ENCODE measurements at places on chromosomes 3 and 15.

- no peak for DNase-seq
Observed at GRCh38 chr3:151305060-151305774, 11.4 kb downstream of the GPR87 start.

DNA sequence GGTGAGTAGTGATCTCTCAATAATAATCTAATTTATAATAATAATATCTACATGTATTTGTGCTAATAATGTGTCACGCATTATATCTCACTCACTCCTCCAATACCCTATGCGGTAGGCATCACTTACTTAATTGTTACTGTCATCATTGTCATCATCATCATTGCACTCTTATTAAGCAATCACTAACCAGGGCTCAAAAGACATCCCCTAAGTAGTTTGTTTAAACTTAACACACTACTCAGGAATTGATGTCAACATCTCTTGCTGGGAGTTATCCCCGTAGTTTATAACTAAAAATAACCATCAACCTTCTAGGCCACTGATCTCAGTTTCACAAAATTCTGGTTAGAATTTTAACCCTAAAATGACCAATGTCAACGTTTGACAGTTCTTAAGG is 56.8 kb upstream of the ICE2 start:
- DNase-seq = no peak

DNA sequence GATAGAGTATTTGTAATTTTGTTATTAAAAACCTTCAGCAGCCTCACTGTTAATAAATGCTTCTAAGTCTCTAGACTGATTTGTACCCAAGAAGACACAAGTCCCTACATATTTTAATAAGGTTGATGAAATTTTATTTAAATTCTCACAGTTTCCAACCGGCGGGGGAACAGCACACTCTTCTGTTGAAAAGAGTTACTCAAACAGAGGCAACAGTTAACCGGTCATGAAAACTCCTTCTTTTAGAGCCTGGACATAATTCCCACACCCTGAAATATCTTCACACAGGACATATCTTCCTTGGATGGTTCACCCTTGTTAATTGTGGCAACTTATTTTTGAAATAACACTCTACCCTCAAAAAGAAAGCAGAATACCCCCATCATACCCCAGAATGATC is 278.8 kb downstream of the FOXP1 start:
- DNase-seq = no peak

DNA sequence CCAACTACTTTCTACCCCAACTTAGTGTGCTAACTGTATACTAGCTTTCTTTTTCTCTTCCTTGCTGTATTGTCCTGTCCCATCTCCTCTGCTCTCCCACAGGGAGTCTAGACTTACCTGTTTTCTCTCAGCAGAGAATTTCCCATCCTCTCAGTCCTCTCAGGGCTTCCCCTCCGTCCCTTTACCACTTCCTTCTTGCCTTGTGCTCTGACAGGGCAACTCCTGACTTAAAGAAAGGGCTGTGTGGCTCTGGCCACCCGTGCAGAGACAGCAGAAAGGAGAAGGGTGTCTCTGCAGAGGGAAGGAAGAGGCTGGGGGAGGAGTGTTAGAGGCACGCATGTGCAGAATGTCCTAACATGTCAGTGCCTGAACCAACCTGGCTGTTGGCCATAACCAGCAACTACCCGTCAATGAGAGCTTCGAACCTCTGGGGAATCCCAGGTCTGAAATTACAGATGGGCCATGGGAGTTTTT is at the start of gene GCSAM:
Gene GCSAM, minus strand, starts transcription at position 274 of the 474 bp plus-strand sequence. Its CDS starts 128 bp downstream, at position 146.
- peak; percentile 37 for DNase-seq

DNA sequence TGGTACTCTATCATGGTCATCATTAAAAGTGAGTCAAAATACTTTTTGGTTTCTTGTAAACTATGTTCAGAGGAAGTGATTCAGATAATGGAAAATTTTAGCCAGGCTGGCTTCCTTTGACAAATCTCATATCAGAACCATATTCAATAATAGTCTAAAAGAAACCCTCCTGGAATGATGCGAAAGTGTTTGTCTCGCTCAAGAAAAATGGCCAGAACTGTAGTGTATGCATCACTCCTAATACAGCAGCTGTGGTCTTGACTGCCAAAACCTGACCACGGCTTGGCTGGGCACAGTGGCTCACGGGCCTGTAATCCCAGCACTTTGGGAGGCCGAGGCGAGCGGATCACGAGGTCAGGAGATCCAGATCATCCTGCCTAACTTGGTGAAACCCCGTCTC is 35.6 kb upstream of the KCNMB2 start:
- DNase-seq = no peak

DNA sequence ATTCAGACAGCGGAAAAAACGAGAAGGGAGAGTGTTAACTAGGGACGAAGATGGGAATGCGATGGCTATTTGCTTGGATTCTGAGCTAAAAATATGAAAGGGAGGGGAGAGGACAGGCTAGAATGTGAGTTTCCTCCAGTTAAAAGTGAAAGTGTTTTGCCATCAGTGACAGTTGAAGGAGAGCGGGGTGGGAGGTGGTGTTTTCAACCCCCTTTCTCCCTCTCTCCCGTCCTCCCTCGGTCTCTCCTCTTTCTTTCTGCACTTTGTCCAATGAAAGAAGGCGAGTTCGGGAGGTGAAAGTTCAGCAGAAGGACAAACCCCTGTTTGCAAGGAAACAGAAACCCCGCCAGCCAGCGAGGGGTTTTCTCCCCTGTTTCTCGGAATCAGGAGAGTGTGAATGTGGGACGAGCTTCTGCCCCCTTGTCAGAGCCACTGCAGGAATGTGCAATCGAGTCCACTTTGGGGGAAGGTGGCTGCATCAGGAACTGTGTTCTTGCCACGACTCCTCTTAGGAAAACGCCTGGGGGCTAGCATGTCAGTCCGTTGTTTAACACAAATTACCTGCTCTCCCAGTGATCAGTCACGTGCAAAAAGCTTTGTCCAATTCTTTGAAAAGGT is 975 bp upstream of the FOXP1 start:
- DNase-seq = peak; percentile 55

GRCh38 chr15:74044267-74045110 is 37.9 kb downstream of the GOLGA6A start:
- DNase-seq = no peak

DNA sequence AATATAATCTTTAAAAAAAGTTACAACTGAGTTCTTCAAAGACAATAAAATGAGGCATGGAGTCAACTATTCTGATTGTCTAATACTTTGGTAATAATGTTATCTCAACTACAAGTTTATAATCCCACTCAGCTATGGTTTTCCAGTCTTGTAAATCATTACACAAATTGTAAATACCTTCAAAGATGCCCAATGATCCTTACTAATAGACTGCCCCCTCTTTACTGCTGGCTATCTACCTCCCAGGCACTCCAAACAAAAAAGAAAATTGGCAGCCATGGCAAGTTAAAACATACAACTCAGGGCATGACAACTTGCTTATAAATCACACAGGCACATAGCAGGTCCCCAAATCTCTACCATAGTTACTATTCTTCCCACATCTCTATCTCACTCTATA is 58.5 kb downstream of the ZNF280D start:
- DNase-seq = no peak

DNA sequence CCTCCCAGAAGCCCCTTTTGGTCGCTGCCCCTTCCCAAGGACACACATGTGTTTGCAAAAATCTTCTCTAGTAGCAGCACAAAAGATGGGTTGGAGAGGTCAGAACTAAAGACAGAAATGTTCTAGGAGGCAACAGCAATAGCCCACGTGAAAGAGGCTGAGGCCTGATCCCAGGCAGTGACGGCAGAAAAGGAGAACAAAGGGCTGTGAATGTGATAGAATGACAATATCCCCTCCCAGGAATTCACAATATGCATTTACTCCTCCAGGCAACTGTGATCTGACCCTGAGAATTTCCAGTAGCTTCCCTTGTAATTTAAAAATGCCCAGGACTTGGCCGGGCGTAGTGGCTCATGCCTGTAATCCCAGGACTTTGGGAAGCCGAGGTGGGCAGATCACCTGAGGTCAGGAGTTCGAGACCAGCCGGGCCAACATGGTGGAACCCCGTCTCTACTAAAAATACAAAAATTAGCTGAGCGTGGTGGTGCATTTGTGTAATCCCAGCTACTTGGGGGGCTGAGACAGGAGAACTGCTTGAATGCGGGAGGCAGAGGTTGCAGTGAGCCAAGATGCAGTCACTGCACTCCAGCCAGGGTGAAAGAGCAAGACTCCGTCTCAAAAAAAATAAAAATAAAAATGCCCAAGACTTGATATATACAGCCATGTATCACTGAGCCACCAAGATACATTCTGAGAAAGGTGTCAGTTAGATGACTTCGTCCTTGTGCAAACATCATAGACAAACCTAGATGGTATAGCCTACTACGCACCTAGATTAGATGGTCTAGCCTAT is 43.6 kb upstream of the PIAS1 start:
- DNase-seq = no peak

- DNase-seq = no peak
Observed at GRCh38 chr3:151445273-151446001, 15.4 kb downstream of the IGSF10 start.

GRCh38 chr3:47291158-47291753 is 8.5 kb downstream of the KLHL18 start:
- no peak for DNase-seq

DNA sequence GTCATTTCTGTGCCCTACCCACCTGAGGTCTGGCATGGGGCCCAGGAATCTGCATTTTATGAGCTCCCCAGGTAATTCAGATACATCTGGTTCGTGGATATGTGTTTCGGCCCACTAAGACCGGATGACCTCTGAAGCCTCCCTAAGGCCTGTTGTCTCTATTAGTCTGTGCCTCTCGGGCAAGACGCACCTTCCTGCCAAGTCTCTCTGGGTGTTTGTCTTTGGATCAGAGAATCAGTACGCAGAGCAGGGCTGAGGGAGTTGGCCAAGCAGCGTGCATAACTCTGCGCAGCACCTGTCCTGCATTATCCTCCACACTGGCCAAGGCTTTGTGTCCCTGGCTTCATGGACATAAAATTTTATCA is 181.0 kb downstream of the THSD4 start:
- no peak for DNase-seq

DNA sequence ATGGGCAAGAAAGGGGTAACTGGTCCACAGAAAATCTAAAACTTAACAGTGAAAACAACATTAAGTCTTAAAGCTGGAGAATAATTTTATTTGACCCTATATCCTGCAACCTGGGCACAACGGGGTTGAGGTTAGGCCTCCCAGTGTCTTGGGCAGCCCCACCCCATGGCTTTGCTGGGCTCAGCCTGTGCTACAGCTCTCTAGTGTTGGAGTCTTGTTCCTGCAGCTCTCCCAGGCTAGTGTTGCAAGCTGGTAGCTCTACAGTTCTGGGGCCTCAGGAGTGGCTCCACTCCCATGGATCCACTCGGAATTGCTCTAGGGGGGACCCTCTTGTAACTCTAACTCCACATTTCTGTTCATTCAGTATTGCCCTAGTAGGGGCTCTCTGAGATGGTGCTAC is 24.9 kb upstream of the GNB4 start:
- no peak for DNase-seq

- no peak for DNase-seq
Observed at GRCh38 chr15:65528461-65529060, 1.7 kb upstream of the HACD3 start.

- no peak for DNase-seq
Observed at GRCh38 chr3:123853686-123854372, 30.3 kb downstream of the MYLK start.

GRCh38 chr3:97822359-97822775 is 556 bp downstream of the CRYBG3 start:
- DNase-seq = peak; percentile 20

GRCh38 chr3:53188720-53189119 is 27.7 kb downstream of the PRKCD start:
- no peak for DNase-seq

GRCh38 chr3:194730365-194730764 is 44.7 kb downstream of the FAM43A start:
- DNase-seq = no peak

GRCh38 chr3:155208183-155208800 is 85.2 kb downstream of the STRIT1 start:
- no peak for DNase-seq

- DNase-seq = no peak
Observed at GRCh38 chr15:47870956-47871625, 153.8 kb downstream of the SEMA6D start.

GRCh38 chr15:90829942-90830440 is 38.4 kb upstream of the FURIN start:
- peak; percentile 27 for DNase-seq

- no peak for DNase-seq
Observed at GRCh38 chr15:74543583-74543982, 2.6 kb downstream of the ARID3B start.

GRCh38 chr3:185726254-185726967 is 98.4 kb downstream of the IGF2BP2 start:
- no peak for DNase-seq

DNA sequence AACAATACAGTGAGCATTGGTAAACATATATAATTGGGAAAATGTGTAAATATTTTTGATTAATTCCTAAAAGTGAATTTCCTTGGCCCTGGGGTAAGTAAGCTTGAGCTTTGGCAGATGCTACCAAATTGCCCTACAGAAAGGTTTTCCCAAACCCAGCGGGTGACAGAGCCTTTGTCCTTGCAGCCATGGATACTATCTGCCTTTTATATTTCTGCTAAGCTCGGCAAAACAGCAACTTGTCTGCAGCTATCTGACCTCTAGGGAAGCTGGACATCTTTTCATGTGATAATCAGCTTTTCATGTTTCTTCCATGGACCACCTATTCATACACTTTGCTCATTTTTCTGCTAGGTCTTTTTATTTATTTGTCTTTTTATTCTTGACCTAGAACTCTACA is 64.7 kb upstream of the SEC22A start:
- DNase-seq = no peak

DNA sequence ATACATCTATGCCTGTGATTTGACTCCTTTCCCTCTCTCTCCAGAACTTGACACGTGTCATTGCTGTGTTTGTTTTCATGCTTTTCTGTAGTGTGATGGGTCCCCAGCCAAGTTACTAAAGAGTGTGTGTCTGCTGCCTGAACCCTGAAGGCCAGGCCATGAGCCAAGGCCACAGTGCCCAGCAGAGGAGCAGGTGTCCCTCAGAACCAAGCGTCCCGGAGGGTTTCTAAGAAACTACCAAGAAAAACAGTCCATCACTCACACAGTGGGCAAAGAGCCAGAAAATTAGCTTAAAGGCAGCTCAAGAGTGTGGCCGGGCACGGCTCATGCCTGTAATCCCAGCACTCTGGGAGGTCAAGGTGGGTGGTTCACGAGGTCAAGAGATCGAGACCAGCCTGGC is 35.2 kb downstream of the FBXO45 start:
- no peak for DNase-seq

GRCh38 chr15:35674873-35675781 is 129.2 kb upstream of the DPH6 start:
- no peak for DNase-seq

GRCh38 chr15:45586601-45587094 is 531 bp upstream of the BLOC1S6 start:
- DNase-seq = no peak

- no peak for DNase-seq
Observed at GRCh38 chr3:83622526-83622925, 1336.3 kb upstream of the CADM2 start.
